Neural progenitor cell (in vitro differentiated cells): ENCODE measurements at places on chromosomes 16 and 17.

DNA sequence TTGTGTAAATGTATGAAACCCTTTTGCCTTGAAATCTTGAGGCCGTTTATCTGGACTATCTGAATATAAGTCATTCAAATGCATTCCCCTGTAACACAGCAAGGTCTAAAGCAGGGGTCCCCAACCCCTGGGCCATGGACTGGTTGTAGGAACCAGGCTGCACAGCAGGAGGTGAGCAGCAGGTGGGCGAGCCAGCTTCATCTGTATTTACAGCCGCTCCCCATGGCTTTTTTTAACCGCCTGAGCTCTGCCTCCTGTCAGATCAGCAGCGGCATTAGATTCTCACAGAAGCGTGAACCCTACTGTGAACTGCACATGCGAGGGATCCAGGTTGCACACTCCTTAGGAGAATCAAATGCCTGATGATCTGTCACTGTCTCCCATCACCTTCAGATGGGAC is 24.1 kb downstream of the DNAH3 start:
- peak; percentile 25 for DNase-seq

GRCh38 chr17:49497148-49498028 is 2.3 kb downstream of the NGFR start:
- DNase-seq: peak; percentile 94

GRCh38 chr17:82369211-82369610 is 2.4 kb upstream of the UTS2R start:
- DNase-seq: no peak

DNA sequence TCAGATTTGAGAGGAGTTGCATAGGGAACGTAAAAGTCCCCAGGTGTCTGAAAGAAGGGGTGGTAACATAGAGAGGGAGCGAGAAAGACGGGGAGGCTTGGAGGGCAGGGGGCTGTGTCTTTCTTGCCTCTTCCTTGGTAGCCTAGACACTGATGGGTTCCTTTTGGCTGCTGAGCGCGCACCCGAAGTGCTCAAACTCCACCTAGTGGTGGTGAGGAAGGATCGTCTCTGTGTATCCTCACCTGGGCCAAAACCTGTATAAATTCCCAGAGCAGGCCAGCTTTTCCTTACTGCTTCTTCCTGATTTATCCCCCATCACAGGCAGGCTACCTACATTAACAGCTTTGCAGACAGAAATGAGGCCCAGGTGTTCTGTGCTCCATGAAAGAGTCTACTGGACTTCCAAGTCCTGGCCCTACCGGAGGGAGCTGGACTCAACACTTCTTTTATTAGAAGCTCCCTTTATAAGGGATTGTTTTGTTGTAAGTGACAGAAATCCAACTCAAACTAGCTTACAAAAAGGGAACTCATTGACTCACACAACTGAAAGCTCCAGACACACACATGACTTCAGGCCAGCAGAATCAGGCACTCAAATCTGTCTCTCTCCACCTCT is 5.5 kb upstream of the SLC25A35 start:
- DNase-seq: peak; percentile 83

DNA sequence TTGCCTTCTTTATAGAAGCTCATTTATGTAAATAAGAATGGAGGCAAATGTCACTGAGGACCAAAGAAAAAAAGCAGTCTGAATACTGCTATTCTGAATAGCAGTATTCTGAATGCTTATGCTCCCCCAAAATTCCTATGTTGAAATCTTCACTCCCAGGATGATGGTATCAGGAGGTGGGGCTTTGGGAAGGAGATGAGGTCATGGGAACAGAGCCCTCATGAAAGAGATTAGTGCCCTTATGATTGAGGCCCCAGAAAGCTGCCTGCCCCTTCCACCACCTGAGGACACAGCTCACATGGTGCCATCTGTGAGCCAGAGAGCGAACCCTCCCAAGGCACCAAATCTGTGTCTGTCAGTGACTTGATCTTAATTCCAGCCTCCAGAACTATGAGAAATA is 28.8 kb downstream of the HEATR6 start:
- no peak for DNase-seq

- DNase-seq: no peak
Measured at GRCh38 chr17:69949973-69950695, 124.9 kb upstream of the KCNJ16 start.

DNA sequence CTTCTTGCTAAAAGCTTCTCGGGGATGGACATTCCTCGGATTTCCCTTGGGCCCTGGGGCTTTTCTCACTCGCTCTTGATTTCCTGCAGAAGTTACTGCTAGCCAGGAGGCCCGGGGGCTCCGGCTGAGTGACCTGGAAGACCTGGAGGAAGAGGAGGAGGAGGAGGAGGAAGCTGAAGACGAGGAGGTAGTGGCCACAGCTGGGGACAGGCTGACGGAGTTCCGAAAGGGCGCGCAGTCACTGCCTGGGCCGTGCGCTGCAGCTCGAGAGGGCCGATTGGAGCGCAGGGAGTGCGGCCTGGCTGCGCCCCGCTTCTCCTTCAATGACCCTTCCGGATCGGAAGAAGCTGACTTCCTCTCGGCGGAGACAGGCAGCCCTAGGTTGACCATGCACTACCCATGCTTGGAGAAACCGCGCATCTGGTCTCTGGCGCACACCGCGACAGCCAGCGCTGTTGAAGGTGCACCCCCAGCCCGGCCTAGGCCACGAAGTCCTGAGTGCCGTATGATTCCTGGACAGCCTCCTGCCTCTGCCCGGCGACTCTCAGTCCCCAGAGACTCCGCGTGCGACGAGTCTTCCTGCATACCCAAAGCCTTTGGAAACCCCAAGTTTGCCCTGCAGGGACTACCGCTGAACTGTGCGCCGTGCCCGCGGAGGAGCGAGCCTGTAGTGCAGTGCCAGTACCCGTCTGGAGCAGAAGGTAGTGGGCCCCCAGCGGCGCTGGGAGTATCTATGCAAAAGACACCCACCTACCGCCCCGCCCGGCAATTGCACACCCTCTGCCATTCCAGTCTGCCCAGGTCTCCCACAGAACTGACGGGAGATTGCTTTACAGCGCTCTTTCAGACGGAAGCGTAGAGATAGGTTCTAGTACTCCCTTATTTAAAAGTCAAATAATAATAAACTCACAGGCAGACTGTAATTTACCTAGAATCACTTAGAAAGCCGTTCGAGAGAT is 4.9 kb downstream of the IRX6 start:
- peak; percentile 41 for DNase-seq

- no peak for DNase-seq
Measured at GRCh38 chr17:80812362-80813088, 179.1 kb upstream of the CHMP6 start.

DNA sequence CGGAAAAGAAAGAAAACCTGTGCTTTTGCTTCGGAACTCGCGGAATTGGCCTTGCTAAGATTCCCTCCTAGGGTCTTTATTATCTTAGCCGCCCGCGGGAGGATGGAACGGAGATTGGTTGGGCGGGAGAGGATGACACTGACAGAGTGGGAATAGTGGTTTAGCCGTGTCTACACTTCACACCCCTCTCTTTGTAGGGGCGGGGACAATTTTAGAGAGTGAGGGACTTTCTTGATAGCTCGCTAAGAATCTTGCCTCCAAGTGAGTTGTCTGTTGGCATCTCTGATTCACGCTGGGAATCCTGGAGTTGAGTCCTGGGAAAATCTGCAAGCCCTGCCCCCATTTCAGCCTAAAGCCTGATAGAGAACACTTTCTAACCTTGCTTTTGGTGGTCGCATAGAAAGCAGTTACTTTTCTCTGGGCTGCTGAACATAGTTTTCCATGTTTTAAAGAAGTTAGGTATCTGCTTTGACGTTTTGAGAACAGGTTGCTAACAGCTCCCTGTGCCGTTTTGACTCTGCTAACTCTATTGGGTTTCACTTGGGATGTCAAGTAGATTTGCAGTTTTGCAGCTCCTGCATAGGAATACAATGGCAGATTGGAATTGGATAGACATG is 697 bp downstream of the NOL11 start:
- DNase-seq: no peak

GRCh38 chr16:69234460-69234859 is 47.5 kb downstream of the SNTB2 start:
- DNase-seq: no peak

DNA sequence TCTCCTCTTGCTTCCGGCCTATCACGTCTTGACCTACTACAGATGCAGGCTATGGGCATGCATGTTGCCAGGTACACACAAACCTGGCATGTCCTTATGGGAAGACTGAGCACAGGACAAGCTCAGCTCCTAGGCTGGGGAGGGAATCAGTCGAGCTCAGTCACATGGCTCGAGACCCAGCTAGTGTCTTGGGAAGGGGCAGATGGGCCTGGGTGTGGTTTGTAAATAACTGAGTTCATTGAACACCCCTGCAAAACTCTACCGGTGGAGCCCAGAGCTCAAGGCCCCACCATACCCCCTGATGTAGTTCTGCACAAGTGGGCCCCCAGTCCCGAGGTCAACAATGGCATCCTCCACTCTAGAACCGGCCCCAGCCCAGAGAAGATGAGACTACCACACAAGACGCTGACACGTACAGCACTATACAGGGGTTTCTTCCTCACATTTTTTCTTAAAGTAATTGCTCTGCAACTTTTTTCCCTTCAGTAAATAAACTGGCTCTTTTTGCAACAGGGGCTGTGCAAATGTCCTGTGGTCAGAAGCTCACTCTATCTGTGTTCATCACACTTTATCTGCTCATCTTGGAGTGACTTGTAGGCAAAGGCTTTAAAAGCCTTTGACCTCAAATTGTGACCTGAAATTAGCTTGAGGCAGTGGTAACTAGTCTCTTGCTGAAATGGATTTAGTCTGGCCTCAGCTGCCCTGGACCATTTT is 22.9 kb downstream of the ZNHIT3 start:
- no peak for DNase-seq

GRCh38 chr16:66926171-66926947 is 1.0 kb upstream of the RRAD start:
- DNase-seq: no peak

DNA sequence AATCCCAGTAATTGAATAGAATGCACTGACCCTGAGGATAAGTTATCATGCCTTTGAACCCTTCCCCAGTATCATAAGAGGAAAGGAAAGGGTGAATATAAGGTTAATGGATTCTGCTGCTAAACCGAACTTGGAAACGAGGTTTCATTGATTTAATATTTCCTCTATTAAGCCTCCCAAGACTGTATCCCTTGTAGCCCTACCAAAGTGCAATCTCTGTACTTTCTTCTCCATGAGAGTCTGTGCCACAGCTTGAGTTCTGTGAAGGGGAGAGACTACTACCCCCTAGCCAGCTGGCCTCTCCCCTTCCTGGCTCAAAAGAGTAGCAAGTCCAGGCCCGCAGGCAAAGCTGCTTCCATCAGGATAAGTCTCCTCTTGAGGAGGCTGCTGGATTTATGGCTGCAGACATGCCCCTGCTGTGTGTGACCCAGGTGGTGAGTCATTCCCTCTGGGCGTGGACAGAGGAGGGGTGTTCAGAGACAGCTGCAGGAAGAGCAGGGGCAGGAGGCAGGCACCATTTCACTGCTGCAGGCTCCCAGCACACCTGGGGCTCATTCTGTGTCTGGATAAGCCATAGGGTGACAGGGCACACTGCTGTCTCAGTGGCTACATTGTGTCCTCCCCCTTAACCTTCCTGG is 58.4 kb downstream of the TOM1L2 start:
- peak; percentile 37 for DNase-seq

DNA sequence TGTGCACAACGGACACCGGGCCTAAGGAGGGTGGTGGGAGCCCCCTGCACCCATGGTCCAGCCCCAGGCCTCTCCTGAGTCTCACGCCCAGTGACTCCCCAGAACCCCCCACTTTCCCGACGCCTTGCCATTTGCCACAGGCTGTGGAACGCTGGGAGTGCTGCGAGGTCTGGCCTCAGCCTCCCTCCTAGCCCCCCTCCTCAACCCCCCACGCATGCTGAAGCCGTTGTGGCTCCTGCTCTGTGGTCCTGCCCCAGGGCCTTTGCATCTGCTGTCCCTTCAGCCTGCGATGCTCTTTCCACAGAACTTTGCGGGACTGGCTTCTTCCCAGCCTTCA is 226.0 kb upstream of the GSE1 start:
- DNase-seq: no peak

DNA sequence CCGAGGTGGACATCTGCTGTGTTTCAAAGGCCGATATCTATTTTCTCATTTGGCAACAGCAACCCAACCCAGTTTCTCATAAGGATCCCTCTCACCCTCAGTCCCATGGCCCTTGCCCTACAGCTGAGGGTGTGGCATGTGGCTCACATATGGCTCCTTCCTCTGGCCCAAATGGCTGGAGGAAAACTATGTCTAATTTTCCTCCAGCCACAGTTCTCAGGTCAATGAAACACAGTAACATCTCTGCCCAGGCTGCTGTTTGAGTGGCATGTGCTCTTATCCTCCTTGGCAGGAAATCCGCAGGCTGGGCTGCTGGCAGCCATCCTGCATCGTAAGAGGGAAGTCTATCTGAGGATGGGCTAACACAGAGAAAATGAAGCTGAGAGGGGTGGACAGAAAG is 24.1 kb downstream of the SERPINF1 start:
- no peak for DNase-seq

DNA sequence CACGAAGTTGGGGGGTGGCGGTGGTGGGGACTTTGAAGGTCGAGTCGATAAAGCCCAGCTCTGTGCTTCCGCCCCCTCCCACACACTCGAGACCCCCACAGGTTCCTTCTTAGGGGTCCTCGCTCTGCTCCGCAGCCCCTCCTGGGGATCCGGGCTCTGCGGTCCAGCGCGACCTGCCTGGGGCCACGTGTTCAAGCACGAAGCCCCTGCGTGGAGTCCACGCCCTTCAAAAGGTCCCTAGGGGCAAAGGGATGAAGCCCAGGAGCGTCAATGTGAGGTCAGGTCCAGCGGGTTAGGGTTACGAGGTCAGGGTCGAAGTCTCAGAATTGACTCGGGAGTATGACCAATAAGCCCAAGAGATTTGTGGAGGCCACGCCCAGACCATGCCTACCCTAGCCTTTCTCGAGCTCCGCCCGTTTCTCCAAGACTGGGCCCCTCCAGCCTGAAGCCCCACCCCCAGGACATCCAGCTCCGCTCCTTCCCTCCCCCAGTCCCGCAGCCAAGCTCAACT is 786 bp upstream of the CACNA1G start:
- peak; percentile 88 for DNase-seq

DNA sequence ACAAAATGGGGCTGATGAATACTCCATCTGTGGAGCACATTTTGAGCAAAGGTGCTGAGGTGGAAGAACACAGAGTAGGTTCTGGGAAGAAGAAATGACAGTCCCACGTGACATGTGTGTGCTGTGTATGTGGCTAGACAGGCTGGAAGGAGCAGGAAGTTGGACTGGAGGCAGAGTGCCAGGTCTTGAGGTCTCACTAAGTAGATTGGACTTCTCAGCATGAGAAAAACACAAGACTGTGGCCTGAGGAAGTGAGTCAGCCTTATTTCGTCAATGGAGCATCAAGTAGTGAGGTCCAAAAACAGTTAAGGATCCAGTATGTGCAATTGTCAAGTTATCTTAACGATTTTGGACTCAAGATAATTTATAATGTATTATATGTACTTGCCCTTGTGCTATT is 736.5 kb downstream of the KCNJ2 start:
- DNase-seq: no peak

GRCh38 chr17:71192039-71192555 is 928.7 kb upstream of the SOX9 start:
- DNase-seq: no peak

- DNase-seq: peak; percentile 98
Measured at GRCh38 chr16:30921748-30922419, 1.5 kb upstream of the FBXL19 start.

GRCh38 chr16:85392756-85393673 is 220.1 kb upstream of the GSE1 start:
- no peak for DNase-seq
